ENCODE measurements at places on chromosomes 7 and 10.

DNA sequence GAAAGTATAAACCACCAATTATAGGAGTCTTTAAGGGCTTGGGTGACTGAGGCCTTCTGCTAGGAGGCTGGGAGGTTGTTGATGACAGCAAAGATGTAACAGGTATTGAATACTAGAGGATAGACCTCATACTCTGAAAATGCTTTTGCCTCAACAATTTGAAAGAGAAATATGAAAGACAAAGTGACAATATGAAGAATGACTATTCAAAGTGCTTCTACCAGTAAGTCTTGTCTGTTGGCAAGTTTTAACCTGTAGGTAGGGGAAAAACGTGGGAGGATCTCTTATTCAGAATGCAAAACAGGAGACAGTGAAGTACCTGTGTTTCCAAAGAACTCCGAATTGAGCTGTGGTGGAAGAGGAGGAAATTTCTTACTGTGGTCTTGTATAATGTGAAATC is 38.2 kb downstream of the GBF1 start:
- DNase-seq = no peak

- no peak for DNase-seq
Measured at GRCh38 chr7:148987751-148988512, 40.4 kb downstream of the PDIA4 start.

GRCh38 chr7:113504142-113504541 is 385.8 kb upstream of the SMIM30 start:
- DNase-seq = no peak

DNA sequence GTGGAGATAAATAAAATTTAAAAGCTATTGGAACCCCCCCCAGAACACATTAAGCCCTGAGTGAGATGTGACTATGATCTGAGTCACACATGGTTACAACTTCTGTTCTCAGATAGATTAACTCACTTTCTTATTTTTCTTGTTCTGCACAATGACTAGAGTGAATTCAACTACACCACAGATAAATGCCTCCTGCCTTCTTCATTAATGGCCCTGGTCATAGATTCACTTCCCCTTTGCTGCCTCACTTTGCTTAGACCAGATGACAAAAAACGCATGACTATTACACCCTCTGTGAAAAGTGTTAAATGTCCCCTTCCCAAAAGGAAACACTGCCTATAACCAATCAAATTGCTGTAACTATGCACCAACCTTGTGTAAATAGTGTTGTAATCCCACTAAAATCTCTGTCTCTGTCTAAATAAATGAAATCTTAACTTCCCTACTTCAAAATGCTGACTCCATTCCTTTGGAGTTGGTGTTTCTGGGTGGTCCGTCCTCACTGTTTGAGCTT is 49.4 kb downstream of the AKR1D1 start:
- DNase-seq = no peak

DNA sequence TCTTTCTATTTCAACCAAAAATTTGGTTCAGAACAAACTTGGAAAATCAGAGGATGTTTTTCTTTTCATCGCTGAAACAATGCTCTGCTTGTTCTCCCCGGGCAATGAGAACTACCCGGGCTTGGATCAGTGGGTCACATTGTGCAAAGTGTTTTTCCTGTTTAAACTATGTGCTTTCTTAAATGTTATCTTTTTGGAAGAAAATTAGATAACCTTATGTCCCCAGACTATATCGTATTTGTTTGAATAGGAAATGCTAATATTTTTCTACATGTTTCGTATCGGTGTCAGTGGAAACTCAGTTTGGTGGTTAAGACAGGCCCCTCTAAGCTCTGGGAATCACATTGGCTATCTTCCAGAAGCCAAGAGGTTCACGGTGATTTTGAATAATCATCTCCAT is 319.5 kb upstream of the NFE2L3 start:
- DNase-seq = no peak

GRCh38 chr7:13860734-13861133 is 128.7 kb downstream of the ETV1 start:
- no peak for DNase-seq

DNA sequence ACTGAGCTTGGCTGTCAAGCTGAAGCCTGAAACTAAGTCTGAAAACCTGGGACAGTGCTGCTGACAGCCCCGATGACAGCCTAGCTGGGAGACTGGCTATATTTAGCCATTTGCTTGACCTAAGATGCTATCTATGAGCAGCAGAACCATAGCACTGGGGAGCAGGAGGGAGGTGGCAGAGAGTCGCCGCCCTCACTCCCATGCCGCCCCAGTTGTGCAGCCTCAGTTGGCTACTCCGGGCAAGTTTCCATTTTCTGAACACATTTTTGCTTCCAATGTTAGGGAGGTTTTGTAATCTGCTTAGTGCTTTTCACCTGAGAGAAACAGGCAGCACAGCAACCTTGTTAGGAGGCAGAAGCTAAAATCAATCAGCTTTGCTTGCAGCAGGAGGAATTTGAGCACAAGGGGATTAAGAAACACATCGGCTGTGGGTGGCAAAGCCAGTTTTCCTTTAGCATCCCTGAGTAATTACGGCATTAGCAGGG is 20.4 kb upstream of the C10orf71 start:
- DNase-seq = no peak

GRCh38 chr10:122072491-122072890 is 83.5 kb downstream of the TACC2 start:
- no peak for DNase-seq

DNA sequence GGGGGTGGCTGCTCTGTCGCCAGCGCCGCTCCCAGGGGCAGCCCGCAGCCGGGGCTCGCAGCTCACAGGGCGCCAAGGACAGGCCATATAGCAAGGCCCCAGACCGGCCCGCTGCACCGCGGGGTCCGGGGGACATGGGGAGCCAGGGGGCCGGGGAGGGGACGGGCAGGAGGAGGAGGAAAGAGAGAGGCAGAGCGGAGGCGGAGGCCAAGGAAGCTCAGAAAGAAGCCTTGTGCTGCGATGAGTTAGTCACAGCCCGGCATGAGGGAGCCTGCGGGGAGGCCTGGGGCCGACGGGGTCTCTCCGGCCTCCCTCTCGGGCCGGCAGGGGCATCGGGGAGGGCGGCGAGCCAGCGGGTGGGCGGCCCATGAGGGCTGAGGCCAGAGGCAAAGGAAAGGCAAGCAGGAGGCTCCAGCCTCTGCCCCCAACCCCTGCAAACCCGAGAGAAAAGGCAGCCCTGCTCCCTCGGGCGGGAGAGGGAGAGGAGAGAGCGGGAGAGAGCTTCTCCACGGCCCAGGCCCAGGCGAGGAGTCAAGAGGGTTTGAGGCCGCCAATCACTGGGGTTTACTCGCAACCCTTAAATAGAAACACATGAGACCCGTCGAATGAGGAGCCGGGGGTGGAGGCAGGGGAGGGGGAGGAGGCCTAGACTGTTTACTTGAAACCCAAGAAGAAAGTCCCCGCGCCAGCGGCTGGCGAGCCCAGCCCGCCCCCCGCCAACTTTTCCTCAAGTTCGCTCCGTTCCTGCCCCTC is 167.9 kb downstream of the NEURL1 start:
- no peak for DNase-seq

- DNase-seq = peak; percentile 12
Measured at GRCh38 chr10:25113191-25114035, 61.4 kb upstream of the GPR158 start.

- DNase-seq = no peak
Measured at GRCh38 chr10:5165738-5166137, 19.2 kb downstream of the AKR1C8 start.

GRCh38 chr10:14261336-14261735 is 69.4 kb downstream of the FRMD4A start:
- no peak for DNase-seq

GRCh38 chr7:68256295-68256694 is 1259.7 kb downstream of the TYW1 start:
- no peak for DNase-seq

- DNase-seq = no peak
Measured at GRCh38 chr10:105237685-105238084, 596.6 kb downstream of the SORCS3 start.

Data from NK-92 treated with Interleukin-12 subunit alpha and Interleukin-12 subunit beta, amount 100 ng/mL, for 24 hours (cell line).